ENCODE measurements at places on chromosomes 7 and 10.

DNA sequence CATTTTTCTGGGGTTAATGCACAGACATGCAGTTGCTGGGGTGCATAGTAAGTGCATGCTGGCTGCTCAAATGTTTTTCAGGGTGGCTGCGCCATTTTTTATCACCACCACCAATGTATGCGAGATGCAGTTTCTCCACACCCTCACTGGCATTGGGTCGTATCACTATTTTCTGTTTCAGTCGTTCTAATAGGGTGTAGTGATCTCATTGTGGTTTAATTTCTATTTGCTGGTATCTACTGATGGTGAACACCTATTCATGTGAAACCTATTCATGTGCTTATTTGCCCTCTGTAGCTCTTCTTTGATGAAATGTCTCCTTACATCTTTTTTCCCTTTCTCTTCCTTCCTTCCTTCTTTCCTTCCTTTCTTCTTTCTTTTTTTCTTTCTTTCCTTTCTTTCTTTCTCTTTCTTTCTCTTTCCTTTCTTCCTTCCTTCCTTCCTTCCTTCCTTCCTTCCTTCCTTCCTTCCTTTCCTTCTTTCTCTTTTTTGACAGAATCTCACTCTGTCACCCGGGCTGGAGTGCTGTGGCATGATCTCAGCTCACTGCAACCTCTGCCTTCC is 84.3 kb downstream of the ELFN1 start:
- no peak for DNase-seq

DNA sequence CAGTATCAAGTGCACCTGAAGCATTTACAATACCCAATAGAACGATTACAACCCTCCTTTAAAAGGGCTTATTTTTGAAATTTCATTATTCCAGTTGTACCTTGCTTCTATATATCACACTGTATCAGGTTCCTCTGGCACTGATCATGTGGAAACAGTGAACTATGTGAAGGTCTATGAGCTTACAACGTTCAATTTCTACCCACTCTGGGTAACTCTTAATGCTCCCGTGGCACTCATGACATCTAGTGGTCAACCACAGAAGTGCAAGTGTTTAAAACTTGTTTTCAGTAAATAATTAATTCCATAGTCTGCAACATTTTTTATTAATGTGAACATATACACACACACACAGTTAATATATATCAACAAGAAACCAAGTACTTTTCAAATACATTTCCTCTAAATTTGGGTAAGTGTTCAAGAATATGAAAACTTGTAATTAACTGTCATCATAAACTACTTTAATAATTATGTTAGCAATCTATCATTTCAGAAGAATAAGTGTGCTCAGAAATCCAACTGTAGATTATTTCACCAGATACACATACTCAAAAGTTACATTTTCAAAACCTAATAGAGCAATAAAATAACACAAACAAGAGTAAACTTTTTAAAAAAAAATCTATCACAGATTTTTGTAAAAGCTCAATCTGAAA is 61.0 kb downstream of the MPP7 start:
- DNase-seq = peak; percentile 28

DNA sequence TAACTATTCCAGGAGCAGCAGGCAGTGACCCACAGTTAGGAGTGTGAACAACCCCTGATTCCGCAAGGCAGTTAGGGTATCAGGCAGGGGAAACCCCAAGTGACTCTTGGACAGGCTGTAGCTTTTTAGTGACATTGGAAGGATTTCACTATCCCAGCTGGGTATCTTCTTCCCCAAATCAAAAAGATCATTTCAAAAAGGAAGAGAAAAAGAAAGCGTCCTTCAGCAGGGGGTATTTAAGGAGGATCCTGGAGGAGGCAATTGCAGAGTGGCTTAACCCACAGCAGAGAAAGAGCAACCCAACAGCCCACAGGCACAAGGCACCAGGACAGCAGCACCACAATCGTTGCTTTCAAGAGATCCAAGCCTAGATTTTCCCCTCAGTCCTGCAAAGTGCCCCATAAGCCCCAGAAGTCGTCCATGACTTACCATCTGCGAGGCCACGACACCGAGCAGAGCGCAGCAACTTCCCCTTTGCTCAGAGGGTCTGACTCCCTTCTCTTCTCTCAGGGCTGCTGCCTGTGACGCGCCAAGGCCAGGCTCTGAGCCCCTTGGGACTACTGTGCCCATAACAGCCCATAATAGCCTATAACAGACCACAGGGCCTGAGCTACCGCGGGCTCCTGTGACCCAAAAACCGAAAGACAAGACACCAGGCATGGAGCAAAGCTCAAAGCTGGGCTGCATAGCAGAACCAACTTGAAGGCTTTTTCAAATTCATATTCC is 19.8 kb downstream of the PIK3AP1 start:
- DNase-seq = no peak

DNA sequence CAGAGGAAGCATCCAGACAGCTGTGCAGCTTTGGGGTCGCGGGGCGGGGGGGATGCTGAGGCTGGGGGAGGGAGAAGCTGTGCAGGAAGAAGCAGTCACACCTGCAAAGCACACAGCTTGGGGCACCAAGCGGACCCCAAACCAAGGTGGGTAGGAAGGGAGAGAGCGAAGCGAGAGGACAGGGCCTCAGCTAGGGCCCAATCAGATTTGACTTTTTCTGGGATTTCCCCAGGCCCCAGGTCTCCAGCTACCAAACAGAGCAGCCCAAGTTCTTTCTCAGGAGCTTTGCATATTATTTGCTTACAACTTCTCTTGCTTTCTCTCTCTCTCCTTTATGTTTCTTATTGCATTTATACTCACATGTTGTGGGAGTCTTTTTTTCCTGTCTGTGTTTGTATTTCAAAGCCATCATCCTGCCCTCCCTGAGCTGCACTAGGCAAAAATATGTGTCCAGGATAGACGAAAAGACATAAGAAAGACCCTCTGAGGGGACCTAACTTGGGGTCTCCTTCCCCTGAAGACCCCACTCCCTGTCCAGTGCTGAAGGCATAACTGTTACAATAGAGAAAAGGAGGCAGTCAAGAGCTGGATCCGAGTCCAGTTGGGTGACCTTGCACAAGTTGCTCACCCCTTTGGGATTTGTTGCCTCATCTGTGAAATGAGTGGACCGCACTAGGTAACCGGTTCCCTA is 50.6 kb upstream of the SMNDC1 start:
- no peak for DNase-seq
